NCI-H2081 (cell line): ENCODE measurements at places on chromosomes 11 and 22.

- DNase-seq = peak; percentile 32
These were observed 46.4 kb downstream of the PPP6R3 start for GRCh38 chr11:68506908-68507307.

- peak; percentile 13 for DNase-seq
These were observed 36.1 kb downstream of the CCDC90B start for GRCh38 chr11:83249972-83250593.

DNA sequence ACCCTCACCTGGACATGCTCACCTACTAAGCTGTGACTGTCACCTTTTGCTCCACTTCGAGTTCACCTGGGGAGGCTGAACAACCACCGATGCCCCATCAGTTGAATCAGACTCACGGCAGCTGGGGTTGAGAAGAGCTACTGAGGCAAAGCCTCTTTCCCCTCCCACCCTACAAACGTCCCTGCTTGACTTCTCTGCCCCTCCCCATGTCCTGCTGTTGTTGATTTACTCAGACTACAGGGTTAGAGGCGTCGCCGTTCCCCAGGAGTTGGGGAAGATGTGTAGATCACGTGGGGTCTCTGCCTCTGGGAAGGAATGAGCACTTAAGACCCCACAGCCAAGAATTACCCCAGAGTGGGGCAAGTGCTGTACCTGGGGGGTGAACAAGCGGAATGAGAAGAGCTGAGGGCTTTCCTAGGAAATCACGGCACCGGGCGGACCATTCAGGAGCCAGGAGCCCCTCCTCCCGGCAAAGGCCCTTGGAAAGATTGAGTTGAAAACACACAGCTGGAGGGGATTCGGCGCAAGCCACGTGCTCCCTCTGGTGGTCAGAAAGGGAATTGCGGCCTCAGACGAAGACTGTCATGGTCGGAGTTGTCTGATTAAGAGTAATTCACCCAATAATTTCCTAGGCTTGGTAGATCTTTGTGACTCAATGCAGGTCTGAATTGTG, 7.0 kb downstream of the FXYD2 start:
- DNase-seq = peak; percentile 77

DNA sequence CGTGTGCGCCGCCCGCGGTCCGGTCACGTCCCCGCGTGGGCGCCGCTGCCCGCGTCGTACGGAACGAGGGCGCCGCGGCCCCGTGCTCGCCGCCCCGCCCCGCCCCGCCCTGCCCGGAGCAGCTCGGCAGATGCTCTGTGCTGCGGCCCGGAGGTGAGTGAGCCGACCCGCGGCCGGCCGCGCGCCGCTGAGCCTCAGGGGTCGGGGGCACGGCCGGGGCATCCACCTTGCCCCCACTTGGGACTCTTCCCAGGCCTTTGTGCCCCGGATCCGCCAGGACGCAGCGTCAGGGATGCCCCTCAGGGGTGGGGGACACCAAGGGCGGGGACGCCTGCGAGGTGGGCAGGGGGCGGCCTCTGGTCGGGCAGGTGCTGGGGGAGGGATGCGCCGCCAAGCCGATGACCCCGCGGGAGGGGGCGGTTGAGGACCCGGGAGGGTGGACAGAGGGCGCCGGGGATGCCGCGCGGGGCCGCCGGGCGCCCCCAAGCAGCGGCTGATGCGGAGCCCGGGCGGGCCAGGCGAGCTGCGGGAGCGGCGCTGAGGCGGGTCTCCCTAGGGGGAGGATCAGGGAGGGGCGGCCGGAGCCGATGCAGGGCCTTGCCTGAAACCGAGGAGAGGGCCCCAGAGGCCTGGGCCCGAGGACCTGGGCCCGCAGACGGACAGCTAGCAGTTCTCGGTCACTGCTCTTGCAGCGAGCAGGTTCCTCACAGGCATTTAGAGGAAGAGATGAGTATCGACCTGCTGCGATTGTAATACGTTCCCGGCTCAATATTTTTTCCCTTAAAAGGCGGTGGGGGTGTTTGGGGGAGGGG, at the start of gene GNAZ:
Gene GNAZ (plus strand): TSS at position 102 of the 812 bp plus-strand sequence. CDS start 25,177 bp downstream, outside the sequence.
- no peak for DNase-seq

DNA sequence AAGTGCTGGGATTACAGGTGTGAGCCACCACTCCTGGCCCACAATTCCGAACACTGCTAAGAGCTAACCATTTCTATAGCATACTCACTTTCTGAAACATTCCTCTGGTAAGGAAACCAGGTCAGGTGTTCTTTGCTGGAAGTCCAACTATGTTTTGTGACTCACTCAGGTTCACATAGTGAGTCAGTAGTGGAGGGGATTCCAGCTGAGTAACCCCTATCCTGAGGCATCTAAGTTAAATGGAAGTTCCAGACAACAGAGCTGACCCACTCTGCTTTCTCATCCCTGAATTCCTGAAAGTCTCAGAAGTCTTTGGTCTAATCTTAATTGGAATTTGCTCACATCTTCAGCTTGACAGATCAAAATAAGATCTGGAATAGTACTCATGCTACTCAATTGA, 3.0 kb upstream of the CHRNA10 start:
- no peak for DNase-seq

- DNase-seq = no peak
These were observed 187.6 kb upstream of the ANO3 start for GRCh38 chr11:26144291-26144690.

DNA sequence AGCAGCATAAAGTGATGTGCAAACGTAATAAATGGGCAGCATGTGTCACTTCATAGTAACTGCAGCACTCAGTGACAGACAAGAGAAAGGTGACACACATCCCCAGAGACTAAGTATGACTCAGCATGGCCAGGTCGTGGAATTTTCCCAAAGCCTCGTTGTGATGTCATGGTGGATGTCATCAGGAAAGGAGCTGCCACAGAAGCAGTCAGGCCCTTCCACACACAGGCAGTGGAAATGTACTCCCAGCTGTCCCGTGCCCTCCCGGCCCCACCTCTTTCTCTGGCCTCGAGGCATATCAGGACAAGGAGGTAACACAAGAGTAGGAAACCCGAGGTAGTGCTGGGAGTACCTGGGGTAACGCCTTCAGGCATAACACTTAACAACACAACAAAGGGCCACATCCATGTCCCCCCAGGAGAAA, 8.1 kb downstream of the PC start:
- DNase-seq = peak; percentile 7

DNA sequence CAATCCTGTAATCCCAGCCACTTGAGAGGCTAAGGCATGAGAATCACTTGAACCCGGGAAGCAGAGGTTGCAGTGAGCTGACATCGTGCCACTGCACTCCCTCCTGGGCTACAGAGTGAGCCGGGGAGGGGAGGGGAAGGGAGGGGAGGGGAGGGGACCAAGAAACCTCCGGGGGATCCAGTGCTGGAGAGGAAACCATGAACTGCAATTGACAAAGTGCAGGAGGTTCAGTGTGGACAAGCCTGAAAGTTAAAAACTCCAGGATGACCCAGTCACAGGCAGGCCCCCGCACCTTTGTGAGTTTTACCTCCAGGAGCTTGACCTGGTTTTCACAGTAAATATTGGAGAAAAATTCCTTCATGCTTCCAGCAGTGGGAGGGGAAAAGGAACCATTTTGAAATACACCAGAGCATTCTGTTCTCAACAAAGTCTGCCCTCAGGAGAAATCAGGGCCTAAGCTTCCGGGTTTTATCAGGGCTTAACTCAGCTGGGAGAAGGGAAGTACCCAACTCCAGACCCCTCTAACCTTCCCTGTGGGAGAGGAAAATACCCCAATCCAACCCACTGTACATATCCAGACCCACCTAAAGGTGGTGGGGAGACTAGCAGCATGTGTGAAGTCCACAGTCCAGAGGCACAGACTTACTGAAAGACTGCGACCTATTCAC, 15.5 kb upstream of the ZFTA start:
- DNase-seq = no peak

DNA sequence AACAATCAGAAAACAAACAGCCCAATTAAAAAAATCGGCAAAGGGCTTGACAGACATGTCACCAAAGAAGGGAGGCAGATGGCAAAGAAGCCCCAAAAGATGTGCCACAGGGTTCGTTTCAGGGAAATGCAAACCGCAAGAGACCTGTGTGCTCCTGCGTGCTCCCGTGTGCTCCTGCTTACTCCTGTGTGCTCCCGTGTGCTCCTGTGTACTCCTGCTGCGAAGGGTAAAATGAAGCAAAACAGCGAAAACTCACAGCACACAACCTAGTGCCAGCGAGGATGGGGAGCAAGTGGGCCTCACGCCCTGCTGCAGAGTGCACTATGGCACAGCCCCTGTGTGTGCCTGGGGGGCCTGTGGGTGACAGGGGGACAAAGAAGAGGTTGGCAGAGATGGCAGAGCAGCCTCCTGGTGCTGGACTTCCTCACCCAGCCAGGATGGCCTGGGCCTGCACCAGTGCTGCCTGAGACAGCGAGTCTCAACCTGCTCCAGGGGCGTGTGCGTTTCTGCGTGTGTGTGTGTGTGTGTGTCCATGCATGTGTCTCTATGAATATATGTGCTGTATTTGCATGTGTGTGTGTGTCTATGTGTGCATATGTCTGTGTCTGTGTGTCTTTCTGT, 14.0 kb downstream of the ASCL2 start:
- no peak for DNase-seq

- no peak for DNase-seq
These were observed 18.8 kb upstream of the ACCSL start for GRCh38 chr11:44028816-44029506.

DNA sequence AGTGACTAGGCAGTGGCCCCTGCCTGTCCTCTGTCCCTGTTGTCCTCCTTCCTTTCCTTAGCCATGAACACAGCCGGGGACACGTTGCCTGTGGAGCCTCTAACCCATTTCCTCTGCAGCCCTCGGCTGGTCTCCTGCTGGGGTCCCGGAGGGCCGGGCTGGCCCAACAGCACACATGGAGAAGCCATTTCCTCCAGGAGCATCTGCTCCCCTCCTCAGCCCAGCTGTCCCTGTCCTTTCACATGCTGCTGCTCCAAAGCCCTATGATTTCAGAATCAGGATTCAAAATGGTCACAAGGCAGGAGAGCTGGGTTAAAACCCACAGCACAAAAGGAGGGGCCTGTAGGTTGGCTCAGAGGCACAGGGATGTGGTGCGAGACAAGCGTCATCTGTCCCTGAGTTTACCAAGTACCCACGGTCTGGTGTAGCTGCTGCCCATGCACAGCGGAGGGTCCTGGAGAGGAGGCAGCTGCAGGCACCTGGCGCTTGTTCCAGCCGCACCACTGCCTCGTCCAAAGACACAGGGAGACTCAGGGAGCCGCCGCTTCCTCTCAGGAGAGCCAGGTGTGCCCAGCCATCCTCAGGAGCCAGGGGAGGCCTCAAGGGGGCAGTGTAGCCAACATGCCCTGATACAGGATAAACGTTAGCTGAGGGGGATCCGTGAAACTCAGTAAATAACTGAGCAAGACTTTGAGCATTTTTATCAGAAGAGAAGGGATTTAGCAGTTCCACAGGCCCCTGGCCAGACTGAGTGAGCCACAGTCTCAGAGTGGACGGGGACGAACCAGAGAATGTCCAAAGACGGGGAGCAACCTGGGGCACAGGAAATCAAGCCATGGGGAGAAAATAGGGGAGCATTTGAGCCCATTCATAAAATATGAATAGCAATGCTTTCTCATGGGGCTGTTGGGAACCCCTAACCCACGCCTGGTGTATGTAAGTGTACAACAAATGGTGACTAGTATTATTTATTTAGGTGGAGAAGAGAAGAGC, 3.9 kb upstream of the VSIG10L2 start:
- DNase-seq = peak; percentile 90

DNA sequence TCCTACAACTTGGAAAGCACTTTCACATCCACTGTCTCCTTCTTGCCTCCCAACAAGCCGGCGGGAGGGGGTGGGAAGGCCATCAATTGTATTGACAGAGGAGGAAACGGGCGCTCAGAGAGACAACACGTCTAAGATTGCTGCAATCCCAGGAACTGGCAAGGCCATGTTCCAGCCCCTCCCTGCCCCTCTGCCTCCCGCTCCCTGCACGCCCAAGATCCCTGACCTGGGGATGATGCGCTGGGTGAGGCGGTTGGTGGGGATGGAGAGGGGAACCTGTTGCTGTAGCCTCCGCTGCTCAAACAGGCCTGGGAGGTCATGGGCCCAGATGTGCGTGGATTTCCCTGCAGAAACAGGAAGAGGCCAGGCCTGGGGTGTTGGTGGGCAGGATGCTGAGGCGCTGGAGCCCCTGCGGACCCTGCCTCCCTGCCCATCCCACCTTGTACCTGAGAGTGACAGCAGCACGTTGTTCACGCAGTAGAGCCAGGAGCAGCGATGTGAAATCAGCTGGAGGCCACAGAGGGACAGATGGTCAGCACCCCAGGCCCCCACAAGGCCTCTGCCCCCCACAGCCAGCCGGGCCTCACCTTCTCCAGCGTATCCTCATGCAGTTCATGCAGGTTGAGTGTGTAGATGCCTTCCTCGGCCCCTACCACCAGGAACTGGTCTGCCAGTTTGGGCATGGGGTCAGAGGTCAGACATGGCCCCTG, 6.8 kb downstream of the MAP4K2 start:
- no peak for DNase-seq

- DNase-seq = no peak
These were observed 435.1 kb upstream of the CCDC90B start for GRCh38 chr11:83721263-83721662.

GRCh38 chr22:22167791-22168189, 76.8 kb upstream of the VPREB1 start:
- DNase-seq = peak; percentile 4

GRCh38 chr11:18063125-18063524, 17.1 kb upstream of the TPH1 start:
- peak; percentile 69 for DNase-seq

- DNase-seq = peak; percentile 48
These were observed 2.1 kb downstream of the KIF18A start for GRCh38 chr11:28105869-28106268.

DNA sequence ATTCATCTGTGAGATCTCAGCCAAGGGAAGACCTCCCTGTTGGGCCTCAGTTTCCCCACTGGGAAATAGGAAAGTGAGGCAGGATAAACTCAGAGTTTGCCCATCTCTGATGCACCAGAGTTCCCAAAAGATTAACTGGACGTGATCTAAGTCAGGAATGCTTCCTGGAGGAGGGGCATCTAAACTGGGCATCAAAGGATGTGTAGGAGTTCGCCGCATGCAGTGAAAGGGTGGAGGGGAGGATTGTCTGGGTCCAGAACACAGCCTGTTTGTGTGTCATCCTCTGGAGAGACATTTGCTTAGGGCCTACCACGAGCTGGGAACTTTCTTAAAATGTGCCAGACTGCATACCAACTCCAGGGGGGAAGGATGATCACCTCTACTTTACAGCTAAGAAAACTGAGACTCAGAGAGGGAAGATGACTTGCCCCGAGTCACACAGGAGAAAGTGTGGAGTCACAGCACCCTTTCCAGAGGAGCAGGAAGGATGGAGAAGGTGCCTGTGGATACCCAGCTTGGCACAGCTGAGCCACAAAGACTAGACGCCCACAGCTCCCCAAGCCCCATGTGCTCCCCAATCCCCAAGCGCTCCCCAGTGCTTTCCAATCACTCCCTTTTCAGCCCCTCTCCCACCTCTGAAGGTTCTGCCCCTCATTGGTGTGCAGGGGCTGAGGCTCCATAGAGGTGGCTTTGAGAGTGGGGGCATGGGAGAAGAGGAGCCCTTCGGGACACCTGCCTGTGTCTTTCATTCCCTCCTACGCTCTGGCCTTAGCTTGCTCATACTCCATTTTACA, 50.1 kb downstream of the MN1 start:
- DNase-seq = no peak

- no peak for DNase-seq
These were observed 194.0 kb downstream of the CASP12 start for GRCh38 chr11:104704146-104704830.

GRCh38 chr22:27139935-27140511, 482.6 kb downstream of the MIAT start:
- DNase-seq = no peak
